ENCODE measurements at places on chromosomes 7 and 10. TPM values are rescaled to one million over a fixed set of nuclear protein-coding genes. Genes with fewer than 3 reads are reported as not detected.

Gene MICU1
- total RNA-seq: 38.9 TPM

Gene BHLHA15
- 0.98 TPM for total RNA-seq

Gene ECHDC3
- 1.3 TPM for total RNA-seq

Gene TAS2R41
- total RNA-seq: not detected

Gene OLAH
- not detected for total RNA-seq

Gene CDC14C
- total RNA-seq: not detected

Gene SPACDR
- total RNA-seq: 0.48 TPM

Gene TFR2
- total RNA-seq: 0.38 TPM

Gene SPDYE2
- not detected for total RNA-seq

Gene RAB19
- not detected for total RNA-seq

Gene ITGB8
- 9.8 TPM for total RNA-seq

Gene SFMBT2
- total RNA-seq: 2.9 TPM

Gene MCM7
- 98.1 TPM for total RNA-seq

Gene PAXIP1
- total RNA-seq: 10.6 TPM

Gene RASA4
- total RNA-seq: 30.4 TPM

Gene FGFBP3
- total RNA-seq: 0.65 TPM

Gene TAS2R5
- 1.5 TPM for total RNA-seq

Gene C1GALT1
- 33.4 TPM for total RNA-seq

Gene NXPH1
- total RNA-seq: not detected

Gene HOGA1
- total RNA-seq: 0.33 TPM

Gene GLI3
- 3.6 TPM for total RNA-seq

Gene TMEM196
- not detected for total RNA-seq

Gene PRLHR
- total RNA-seq: not detected

Gene CNTNAP2
- total RNA-seq: not detected

Gene ZNF37A
- 13.2 TPM for total RNA-seq

Gene NME8
- total RNA-seq: not detected

Gene UNCX
- not detected for total RNA-seq

Gene TMEM209
- 17.6 TPM for total RNA-seq

Gene IFRD1
- total RNA-seq: 32.7 TPM

Gene SPDYE9
- not detected for total RNA-seq

Gene INMT
- total RNA-seq: not detected

Gene TSPAN15
- total RNA-seq: 136 TPM

Gene KCND2
- total RNA-seq: 0.29 TPM

Gene PNLIP
- not detected for total RNA-seq

Gene LCOR
- total RNA-seq: 29.4 TPM

Gene AGBL3
- total RNA-seq: 1.9 TPM

Gene SUPV3L1
- 26.8 TPM for total RNA-seq

Gene MKX
- total RNA-seq: not detected

Gene HOXA10
- total RNA-seq: 7.5 TPM

Gene SLC29A3
- total RNA-seq: 3.4 TPM

Gene FAM25A
- total RNA-seq: not detected

Gene NUTM2E
- 0.38 TPM for total RNA-seq

Gene OPN1SW
- total RNA-seq: not detected

Gene UCN3
- total RNA-seq: not detected

Gene NUB1
- 30.1 TPM for total RNA-seq

Gene AKR1E2
- total RNA-seq: 7.2 TPM

Gene EFCAB10
- 0.29 TPM for total RNA-seq

Gene BMPER
- 0.65 TPM for total RNA-seq

Gene POP7
- 39.2 TPM for total RNA-seq

Gene AGAP3
- total RNA-seq: 84.4 TPM

Gene PTN
- total RNA-seq: not detected

Gene SPDYE18
- total RNA-seq: 0.33 TPM

Gene PIK3AP1
- total RNA-seq: 0.33 TPM

Gene ZNF777
- 9.4 TPM for total RNA-seq
